ENCODE measurements at places on chromosomes 1 and 21.

DNA sequence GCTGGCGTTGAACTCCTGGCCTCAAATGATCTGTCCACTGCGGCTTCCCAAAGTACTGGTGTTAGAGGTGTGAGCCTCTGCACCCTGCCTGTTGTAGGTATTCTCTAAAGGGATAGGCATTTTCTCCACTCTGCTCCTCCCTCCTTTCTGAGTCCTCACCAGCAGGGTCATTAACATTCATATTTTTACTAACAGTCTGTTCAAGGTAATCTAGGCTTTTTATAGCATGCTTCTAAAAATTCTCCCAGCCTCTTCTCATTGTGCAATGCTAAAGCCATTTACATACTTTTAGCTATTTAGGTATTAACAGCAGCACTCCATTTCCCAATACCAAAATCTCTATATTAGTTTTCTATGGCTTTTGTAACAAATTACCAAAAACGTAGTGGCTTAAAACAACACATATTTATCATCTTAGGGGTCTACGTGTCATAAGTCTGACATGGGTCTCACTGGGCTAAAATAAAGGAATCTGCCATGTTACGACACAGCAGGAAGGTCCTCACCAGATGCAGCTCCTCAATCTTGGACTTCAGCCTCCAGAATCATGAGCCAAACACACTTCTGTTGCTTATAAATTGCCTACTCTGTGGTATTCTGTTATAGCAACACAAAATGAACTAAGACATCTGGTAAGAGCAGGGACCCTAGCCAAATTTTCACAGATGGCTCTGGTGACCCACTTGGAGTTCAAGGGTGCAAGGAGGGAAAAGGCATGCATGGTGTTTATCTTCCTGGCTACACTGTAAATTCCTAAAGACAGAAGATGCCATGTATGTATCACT is 2.9 kb upstream of the SLC2A7 start:
- DNase-seq: no peak

DNA sequence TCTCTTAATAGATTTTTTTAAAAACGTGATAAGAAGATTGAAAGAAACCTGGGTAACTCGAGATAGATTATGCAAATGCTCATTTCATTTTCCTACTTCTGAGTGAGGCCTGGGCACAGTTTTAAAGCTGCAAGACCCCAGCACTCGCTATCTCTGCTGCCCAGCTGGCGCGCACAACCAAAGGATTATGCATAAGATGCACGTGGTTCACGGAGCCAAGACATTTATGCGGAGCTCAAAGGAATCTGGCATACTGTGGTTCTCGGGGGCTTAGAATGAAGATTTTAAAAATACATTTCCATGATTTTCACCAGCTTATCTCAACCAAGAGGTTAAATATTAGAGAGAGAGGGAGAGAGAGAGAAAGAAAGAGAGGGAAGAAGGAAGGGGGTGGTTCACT is 210.9 kb downstream of the DSCAM start:
- no peak for DNase-seq

- DNase-seq: no peak
These were observed 458 bp downstream of the ZC3H12A start for GRCh38 chr1:37474697-37475379.

- DNase-seq: no peak
These were observed 465 bp upstream of the HSPB7 start for GRCh38 chr1:16018308-16018707.

GRCh38 chr1:21604208-21604957 is 64.8 kb downstream of the RAP1GAP start:
- DNase-seq: no peak

GRCh38 chr1:194167956-194168640 is 981.7 kb upstream of the B3GALT2 start:
- no peak for DNase-seq

GRCh38 chr21:27033471-27033870 is 66.6 kb upstream of the ADAMTS5 start:
- DNase-seq: no peak

DNA sequence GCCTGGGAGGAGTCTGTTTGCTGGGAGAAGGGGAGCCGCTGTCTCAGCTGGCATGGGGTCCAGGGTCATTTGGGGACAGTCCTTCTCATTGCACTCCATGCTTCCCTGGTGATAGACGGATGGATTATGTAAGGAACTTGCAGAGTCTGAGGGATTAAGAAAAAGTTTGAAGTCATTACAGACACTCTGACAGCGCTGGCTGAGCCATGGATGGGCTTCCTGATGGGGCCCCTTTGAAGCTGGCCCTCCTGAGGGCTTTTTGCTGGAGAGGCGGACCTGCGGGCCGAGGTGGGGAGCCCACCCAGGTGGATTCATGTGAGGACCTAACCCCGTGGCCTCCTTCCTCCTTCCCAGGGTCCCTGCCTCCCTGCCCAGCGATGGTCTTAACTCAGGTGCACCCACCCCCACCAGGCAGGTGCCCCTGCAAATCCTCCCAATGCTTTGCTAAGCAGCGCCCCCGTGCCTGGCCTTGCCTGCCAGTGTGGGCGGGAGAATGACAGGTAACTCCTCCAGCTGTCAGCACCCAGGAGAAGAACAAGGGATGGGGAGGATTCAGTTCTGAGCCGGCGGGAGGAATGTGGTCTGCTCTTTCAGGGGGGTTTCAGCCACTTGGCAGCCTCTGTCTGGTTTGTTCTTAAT is 24.2 kb upstream of the C1orf174 start:
- DNase-seq: no peak

DNA sequence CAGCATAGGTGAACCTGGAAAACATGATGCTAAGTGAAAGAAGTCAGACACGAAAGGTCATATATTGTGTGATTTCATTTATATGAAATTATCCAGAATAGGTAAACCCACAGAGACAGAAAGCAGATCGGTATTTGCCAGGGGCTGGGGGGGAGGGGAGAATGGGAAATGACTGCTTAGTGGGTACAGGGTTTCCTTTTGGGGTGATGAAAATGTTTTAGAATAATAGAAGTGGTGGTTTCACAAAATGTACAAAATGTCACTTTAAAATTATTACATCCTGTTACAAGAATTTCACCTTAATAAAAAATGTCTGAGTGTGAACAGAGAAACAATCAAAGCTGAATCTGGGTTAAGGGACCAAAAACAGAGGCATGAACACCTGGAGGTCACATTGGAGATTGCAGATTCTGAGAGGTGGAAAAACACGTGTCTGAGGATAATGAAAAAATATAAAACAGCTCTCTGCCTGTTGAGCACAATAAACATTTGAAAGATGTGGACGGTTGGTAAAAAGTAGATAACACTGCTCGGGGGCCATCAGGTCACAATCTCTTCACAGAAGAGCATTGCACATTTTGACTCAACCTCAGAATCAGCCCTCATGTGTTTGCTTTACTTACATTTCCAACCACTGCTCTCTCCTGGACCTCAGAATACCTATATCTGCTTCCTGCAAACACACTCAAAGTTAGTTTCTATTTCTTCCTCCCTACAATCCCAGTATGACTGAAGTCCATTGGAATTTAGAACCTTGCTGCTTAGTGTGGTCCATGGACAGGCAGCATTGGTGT is 3.2 kb downstream of the SLAMF6 start:
- DNase-seq: no peak

DNA sequence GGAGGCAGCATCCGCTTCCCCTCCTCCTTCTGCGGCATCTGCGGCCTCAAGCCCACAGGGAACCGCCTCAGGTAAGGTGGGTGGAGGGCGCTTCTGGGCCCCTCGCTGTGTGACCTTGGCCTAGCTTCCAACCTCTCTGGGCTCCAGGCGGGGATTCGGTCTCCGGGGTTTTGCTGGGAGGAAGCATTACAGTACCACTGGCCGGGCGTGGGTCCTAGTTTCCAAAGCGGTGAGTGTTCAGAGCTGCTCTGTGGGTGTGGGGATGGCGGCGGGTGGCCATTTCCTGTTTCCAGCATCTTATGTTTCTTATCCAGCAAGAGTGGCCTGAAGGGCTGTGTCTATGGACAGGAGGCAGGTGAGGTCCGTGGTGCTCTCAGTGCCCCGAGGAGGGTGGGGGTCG is 11.6 kb downstream of the FAAH start:
- DNase-seq: no peak

GRCh38 chr21:42157606-42158310 is 61.2 kb upstream of the ABCG1 start:
- no peak for DNase-seq

- DNase-seq: peak; percentile 76
These were observed 15.3 kb downstream of the RNU1-1 start for GRCh38 chr1:16498573-16499413.

GRCh38 chr21:14243461-14243860 is 27.5 kb downstream of the RBM11 start:
- no peak for DNase-seq

DNA sequence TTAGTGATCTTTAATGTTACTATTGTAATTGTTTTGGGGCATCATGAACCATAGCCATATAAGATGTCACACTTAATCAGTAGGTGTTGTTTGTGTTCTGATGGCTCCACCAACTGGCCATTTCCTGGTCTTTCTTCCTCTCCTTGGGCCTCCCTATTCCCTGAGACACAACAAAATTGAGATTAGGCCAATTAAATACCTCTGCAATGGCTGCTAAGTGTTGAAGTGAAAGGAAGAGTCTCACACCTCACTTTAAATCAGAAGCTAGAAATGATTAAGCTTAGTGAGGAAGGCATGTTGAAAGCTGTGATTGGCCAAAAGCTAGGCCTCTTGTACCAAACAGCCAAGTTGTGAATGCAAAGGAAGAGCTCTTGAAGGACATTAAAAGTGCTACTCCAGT is 30.7 kb downstream of the PPP2R5A start:
- no peak for DNase-seq

GRCh38 chr1:29258189-29258975 is 22.1 kb downstream of the PTPRU start:
- no peak for DNase-seq

- DNase-seq: peak; percentile 40
These were observed 124.8 kb upstream of the GORAB start for GRCh38 chr1:170407138-170407537.

DNA sequence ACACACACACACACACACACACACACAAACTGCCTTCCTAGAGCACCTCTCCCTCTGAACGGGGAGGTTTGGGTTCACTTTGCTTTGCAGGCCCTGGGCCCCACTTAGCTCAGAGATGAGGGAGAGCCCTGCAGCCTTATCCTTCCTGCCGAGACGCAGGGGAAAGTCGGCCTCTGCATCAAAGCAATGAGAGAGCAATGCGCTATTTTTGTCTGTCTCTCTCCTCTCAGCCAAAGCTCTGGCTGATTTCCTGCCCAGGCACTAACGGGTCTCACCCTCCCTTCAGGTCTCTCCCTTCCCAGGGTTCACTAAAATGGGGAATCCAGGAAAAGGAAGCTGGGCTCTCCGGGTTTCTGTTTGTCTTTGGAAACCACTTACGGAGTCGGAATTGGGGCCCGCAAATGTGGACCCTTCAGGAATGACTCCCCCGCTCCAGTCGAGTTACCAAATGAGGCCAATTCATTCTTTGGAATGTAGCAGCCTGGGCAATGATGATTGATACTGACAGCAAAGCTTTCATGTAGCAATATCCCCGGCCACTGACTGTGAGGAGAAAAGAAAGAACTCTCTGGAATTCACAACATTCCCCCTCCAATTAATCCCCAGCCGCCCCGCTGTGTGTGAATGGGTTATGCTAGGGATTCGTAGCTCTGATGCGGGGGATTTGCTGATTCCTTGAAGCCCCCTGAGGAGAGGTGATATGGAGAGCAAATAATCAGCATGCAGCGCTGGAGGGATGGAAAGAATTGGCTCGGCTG is 61.5 kb upstream of the WLS start:
- peak; percentile 63 for DNase-seq

- DNase-seq: peak; percentile 5
These were observed 359.3 kb upstream of the RUNX1 start for GRCh38 chr21:35408401-35408800.

- DNase-seq: no peak
These were observed 7.0 kb downstream of the HFM1 start for GRCh38 chr1:91397605-91398004.

- no peak for DNase-seq
These were observed 6.9 kb downstream of the NECTIN4 start for GRCh38 chr1:161082483-161082882.

DNA sequence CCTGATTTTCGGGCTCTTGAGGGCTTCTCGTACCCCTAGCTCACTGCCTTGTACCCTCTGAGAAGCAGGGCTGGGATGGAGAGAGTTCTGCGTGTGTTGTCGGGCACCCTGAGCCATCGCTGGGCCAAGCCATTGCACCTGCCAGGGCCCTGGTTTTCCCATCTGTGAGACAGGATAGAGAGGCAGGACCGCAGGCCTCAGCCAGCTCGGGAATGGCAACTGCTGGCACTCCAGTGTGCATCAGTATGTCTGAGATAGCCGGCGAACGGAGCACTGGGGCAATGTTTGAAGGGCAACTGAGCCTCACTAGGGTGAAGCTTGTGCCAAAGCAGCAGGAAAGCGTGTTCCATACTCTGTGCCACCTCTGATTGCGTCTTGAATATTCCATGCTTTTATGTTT is 66.9 kb downstream of the TENT5C start:
- DNase-seq: no peak

- DNase-seq: no peak
These were observed 1.1 kb downstream of the GFI1 start for GRCh38 chr1:92485381-92486250.

DNA sequence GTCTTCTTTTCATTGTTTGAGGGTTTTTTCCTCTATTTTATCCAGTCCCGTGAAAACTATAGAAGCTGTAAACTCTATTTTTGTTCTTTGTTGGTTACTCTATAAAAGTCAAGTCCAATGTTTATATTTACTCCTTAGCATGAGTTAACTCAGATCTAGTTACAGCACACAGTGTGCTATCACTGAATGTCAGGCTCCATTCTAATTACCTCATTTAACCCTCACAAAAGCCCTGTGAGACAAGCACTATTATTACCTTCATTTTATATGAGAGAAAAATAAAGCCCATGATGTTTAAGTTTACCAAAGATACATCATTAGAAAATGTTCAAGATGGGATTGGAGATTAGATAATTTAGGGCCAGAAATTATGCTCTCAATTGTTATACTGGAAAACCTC is 251.4 kb upstream of the SNX7 start:
- no peak for DNase-seq

GRCh38 chr1:18452550-18452949 is 28.2 kb upstream of the KLHDC7A start:
- no peak for DNase-seq

GRCh38 chr1:24481843-24482610 is 20.6 kb upstream of the RCAN3 start:
- no peak for DNase-seq

- no peak for DNase-seq
These were observed 1.1 kb upstream of the PCAT6 start for GRCh38 chr1:202809597-202810159.

- no peak for DNase-seq
These were observed 13.6 kb downstream of the INAVA start for GRCh38 chr1:200908191-200908868.

Data from amniotic stem cell (primary cell).